Dermis blood vessel endothelial cell (primary cell): ENCODE measurements at places on chromosomes 16 and 17.
A peak's percentile ranks its signal among the peaks of the same experiment; 100 is the strongest.

GRCh38 chr17:1041746-1042145 lies 44.8 kb downstream of the TIMM22 start:
- no peak for DNase-seq

GRCh38 chr17:58189436-58190146 lies 2.9 kb upstream of the EPX start:
- DNase-seq: peak; percentile 48

DNA sequence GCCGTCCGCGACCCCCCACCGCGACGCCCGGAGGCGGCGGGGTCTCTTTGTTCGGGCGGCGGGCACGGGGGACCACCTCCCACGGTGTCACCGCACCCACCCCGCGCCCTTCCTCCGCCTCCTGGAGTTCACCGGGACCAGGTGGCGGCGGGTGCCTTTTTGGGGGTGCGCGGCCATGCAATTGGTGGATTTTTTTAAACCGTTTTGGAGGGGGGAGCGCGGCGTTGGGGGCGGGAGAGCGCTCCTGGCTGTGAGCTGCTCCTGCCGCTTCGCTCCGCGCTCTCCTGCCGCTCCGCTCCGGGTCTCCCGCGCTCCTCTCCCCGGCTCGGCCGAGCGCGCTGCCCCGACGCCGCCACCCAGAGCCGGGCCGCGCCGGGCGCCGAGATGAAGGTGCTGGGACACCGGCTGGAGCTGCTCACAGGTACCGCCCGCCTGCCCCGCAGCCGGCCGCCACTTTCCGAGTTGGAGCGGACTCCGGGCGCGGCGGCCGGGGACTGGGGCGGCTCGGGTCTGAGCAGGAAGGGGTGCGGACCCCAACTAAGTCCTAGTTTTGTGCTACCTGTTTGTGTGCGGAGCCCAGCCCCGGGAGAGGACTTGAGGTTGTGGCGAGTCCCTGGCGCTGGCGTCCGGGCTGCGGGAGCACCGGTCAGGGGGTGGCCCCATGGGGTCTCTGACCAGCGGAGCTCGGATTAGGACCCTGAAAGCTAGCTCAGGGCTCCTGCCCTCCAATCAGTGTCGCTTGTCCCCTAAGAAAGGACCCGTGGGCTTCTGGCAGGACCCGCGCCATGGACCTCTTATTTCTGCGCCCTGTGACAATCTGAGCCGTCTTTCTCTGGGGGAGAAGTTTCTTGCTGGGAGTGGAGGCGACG lies 35.7 kb upstream of the NDRG4 start:
- peak; percentile 47 for DNase-seq

DNA sequence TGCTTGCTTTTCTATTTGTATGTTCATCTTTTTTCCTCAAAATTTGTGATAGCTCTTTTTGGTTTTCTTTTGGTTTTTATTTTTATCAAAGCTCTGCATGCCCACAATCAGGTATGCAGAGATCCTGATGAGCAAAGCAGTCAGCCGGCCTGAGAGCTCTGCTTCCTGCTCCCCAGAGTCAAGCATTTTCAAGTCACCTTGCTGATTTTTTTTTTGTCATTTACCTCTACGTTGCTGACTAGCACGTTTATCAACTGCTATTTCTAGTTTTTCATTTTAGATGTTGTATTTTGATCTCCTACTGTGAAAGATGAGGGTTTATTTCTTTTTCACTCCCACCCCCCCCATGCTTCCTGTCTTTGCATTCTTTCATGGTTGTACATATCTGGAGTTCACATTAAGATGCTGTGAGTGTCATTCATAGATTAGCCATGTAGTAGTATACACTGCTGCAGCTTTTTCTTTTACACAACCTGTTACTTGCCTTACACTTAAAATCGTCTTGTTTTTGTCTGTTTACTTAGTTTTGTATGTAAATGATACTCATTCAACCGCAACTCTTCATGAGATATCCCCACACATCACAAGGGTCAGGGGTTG lies 196.2 kb downstream of the LGALS9B start:
- DNase-seq: no peak

DNA sequence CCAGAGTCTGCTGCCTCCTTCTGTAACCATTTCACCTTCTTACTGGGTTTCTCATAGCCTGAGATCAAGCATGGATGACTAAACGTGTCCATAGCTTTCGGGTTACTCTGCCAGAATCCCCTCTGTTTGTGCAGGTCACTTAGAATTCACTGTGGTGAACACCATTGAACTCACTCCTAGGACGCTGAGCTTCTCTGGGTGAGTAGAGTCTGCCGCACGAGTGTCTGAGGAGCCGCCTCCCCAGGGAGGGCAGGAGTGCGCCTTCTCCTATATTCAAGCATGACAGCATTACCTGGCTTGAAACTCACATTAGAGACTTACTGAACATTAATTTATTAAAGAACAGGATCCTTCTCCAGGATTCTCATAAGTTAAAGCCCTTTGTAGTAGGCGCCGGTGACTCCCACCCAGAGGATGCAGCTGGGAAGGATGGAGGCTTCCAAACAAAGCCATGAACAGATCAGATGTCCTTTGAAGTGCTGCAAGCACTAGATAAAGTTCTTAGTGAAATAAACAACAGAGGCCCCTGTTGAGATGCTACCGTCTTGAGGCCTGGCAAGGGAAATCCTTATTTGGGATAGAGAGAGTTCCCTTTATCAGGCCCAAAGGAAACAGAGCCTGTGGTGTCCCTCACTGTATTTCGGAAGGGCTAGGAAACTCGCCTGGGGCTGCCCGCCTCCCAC lies 144.6 kb upstream of the PLCG2 start:
- DNase-seq: peak; percentile 78

- no peak for DNase-seq
Measured at GRCh38 chr17:19013806-19014627, 9.5 kb upstream of the FAM83G start.

GRCh38 chr17:57864273-57864672 lies 14.4 kb upstream of the MRPS23 start:
- DNase-seq: no peak
